ENCODE measurements at places on chromosomes 12 and 14. TPM values are rescaled to one million over a fixed set of nuclear protein-coding genes. Genes with fewer than 3 reads are reported as not detected.

- peak; percentile 58 for DNase-seq
Measured at GRCh38 chr14:101721951-101722661, 39.4 kb upstream of the PPP2R5C start.

- DNase-seq: no peak
Measured at GRCh38 chr12:116492703-116493324, 66.4 kb upstream of the MAP1LC3B2 start.

CFAP251 gene
- 8.8 TPM for total RNA-seq

LRRC43 gene
- total RNA-seq: not detected

DNA sequence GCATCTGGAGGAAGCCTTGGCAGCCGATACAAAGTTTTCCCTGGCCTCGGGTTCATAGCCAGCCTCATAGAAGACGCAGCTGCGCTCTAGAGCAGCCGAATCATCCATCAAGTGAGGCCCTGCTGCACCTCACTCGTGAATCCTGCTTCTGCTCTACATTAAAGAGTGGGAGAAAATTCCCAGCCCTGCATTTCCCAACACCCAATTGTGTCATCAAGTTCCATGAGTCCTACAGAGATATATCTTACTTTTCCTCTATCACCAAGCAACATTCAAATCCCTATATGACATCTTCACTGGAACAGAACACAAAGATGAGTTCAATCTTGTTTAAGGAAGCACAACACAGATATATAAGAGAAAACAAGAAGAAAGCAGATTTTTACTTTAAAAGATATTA lies 139.3 kb downstream of the TTC7B start:
- no peak for DNase-seq

DNA sequence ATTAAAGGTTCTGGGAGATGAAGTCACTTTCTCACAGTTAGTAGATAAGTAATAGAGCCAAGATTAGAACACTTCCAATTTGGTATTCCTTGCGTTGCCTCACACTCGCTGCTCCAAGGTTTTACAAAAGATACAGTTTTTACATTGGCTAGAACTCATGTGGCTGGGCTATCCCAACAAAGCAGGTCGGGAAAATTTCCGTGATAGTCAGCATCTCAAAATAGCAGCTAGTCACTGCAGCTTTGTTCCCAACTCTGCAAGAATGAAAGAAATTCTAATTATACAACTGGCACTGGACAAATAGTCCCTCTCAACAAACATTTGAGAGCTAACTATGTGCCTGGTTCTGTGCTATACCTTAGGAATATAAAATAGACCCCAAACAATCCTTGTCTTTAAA lies 24.6 kb upstream of the PPP1R12A start:
- no peak for DNase-seq

CCDC177 gene
- total RNA-seq: not detected

GRCh38 chr12:6092784-6093722 lies 31.4 kb downstream of the VWF start:
- DNase-seq: no peak

KRT7 gene
- total RNA-seq: 7.6 TPM

DPY19L2 gene
- total RNA-seq: 9.6 TPM

DNA sequence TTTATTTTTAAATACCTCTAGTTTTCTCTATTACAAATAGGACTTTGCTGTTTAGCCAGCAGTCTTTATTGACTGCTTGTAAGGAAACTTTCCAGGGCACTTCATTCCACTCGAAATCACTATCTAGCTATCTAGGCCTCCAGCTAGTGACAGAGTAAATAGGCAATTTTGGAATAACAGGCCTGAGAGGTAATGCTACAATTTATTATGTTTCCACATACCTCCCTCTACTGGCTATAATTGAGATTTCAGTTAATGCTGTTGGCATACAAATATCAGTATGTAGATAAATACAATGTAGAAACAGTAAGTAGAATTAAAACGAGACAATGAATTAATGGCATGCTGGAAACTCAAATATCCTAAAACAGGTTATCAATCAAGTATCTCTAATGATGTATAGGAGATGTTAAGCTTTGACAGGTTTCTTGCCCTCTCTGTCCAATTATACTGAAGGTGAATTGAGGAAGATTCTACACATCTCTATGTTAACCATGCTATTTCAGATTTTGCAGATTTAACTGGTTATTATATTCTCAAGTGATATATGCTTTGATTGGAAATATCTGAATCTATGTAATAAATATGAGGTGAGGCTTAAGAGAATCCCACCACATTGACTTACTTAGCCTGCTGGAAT lies 7.2 kb downstream of the DTD2 start:
- no peak for DNase-seq

- no peak for DNase-seq
Measured at GRCh38 chr14:95409477-95410272, 90.0 kb upstream of the CLMN start.

BATF gene
- total RNA-seq: 12.0 TPM

BICDL1 gene
- 71.2 TPM for total RNA-seq

DNA sequence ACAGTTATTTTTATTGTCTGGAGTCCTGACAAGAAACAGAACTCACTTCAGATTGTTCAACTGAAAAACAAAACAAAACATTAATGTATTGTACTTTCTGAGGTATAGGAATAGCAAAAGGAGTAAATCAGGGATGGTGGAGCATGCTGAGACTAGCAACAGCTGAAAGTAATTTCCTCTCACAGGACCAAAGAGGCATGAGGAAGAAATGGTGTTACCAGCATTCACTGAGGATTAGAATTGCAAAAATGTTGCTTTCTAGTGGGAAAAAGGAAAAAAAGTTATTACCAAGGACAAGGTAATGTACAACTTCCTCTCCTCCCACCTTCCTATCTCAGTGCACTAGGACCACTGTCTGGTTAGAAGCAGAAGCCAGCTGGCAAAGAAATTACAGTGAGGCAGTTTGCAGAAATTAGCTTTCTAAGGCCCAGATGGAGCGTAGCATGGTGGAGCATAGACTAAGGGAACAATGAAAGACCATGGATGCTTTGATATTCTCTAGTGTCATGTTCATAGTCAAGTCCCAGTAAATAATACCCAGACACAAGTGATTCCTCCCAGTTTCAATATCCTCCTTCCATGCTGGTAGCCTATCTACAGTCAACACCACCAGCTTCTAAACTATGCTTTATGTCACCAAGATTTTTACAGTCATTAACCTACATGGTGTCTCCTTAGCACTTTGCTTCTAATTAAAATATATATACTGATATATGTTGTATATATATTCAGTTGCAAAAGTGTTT lies 133.7 kb upstream of the DCN start:
- no peak for DNase-seq

KCNK10 gene
- 0.25 TPM for total RNA-seq

GRCh38 chr14:69321601-69322330 lies 61.8 kb downstream of the GALNT16 start:
- DNase-seq: no peak

ASPG gene
- 3.7 TPM for total RNA-seq

- no peak for DNase-seq
Measured at GRCh38 chr12:51374361-51374760, 16.8 kb downstream of the GALNT6 start.

DNA sequence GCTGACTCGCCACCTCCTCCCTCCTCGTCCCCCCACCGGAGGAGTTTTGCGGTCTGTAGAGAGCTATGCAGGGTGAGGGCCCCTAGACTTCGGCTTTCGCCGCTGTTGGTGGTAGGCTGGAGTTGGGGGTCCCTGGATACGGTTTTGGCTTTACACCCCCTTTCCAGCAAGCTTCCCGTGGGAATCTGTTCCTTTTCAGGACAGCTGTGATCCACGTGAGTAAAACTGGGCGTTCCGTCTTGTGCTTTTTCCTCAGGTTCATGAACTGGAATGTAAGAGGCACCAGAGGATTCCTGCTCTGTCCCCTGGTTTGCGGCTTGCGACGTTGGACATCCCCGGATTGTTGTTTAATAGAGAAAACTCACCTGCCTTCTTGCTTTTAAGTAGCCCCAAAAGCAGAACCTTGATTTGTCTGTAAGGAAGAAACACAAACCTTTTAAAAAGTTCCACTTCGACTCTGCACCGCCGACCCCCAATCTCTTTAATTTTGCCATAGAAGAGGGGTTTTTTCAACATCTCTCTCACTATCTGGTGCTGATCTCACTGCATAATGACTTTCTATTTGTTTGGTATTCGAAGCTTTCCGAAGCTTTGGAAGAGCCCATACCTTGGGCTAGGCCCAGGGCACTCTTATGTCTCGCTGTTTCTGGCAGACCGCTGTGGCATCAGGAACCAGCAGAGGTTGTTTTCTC lies 490 bp downstream of the PRORP start:
- no peak for DNase-seq

GRCh38 chr12:22799503-22799902 lies 174.5 kb downstream of the ETNK1 start:
- no peak for DNase-seq

NOXRED1 gene
- total RNA-seq: not detected

IGF1 gene
- 68.0 TPM for total RNA-seq

SAMD15 gene
- total RNA-seq: not detected

DNA sequence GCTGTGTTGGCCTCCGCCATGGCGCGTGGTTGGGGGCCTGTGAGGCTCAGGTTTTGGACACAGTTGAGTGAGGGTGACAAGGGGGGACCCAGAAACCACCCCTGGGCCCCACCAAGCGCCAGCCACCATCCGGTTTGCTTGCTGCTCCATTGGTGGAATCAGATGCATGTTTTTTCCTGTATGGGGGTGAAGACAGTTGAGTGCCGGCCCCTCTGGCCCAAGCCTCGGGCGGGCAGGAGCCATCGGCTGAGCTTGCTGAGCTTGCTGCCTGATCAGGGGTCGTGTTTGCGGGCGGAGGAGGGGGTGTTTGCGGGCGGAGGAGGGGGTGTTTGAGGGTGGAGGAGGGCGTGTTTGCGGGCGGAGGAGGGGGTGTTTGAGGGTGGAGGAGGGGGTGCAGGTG lies 6.4 kb downstream of the PGAM5 start:
- DNase-seq: no peak

ZC3H14 gene
- total RNA-seq: 58.4 TPM

DNA sequence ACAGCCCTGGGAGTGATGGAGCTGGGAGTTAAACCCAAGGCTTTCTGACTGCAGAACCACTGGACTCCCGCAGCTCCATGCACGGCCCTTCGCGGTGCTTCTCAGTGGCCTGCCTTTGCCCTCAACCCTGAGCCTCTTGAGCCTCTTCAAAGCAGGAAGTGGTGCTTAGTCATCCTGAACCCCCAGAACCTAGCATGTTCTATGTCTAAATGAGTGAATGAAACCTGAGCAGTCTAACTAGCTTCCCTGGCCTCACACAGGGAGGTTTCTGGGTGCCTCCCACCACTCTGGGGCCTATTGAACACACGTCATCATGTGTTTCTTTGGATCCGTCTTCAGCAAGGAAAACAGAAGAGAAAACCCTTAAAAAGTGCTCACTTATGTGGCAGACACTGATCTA lies 117.9 kb upstream of the SFSWAP start:
- DNase-seq: no peak

DNA sequence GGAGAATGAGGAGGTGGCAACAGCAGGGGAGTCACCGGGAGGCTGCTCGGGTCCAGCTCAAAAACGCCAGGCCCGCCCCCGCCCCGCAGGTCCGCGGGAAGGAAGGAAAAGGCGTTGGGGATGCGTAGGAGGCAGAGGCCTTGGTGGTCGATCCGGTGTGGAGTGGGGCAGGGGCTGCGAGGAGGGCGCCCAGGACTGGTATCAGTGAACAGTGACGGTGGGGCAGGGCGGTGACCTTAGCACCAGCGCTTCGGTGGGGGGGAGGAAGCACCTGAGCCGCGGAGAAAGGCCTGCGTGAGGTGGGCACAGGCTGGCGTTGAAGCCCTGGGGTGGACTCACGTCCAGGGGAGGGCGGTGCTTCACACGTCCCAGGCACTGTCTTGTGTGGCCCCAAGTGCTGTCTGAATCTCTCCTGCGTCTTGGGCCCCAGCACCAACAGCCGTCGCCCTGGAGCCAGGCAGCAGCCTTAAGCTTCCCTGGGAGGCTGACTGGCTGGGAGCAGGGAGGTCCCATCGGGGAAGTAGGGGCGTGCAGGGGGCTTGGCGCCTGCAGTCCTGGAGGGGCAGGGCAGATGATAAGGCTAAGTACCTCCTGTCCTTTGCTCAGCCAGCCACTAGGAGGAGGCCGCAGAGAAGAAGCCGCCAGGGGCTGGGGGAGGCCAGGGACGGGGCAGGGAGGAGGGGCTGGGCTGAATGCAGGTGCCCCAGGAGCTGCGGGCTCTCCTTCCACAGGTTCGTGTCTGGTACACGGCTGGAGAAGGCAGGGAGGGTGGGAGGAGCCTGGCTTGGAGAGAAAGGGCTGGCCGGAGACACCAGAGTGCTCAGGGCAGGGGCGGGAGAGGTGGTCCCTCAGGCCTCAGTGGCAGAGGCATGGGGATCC lies 26.5 kb downstream of the ZBTB42 start:
- DNase-seq: no peak

SRRM4 gene
- under 0.01 TPM for total RNA-seq

KRT4 gene
- 354 TPM for total RNA-seq

PPP1R12A gene
- 95.8 TPM for total RNA-seq

CD4 gene
- 14.2 TPM for total RNA-seq
